T-helper 1 cell (primary cell): ENCODE measurements at places on chromosomes 5 and 9.

- DNase-seq, result no peak
Measured at GRCh38 chr9:93319301-93319991, 132.0 kb upstream of the FAM120A start.

GRCh38 chr5:95241635-95242034, 43.3 kb downstream of the MCTP1 start:
- DNase-seq, result no peak

DNA sequence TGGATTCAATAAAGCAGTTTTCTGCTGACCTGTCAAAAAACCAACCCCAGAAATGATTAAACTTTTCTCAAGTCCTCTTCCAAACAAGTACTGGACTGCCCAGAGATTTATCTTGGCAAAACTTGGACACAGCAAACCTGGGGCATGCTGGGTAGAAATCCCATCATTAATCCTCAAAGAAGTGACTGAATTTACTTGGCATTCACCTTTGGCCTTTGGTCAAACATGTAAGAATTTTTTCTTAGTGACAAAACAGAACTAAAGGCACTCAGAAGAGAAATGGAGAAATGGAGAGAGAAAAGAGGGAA, 248.6 kb upstream of the NREP start:
- no peak for DNase-seq

DNA sequence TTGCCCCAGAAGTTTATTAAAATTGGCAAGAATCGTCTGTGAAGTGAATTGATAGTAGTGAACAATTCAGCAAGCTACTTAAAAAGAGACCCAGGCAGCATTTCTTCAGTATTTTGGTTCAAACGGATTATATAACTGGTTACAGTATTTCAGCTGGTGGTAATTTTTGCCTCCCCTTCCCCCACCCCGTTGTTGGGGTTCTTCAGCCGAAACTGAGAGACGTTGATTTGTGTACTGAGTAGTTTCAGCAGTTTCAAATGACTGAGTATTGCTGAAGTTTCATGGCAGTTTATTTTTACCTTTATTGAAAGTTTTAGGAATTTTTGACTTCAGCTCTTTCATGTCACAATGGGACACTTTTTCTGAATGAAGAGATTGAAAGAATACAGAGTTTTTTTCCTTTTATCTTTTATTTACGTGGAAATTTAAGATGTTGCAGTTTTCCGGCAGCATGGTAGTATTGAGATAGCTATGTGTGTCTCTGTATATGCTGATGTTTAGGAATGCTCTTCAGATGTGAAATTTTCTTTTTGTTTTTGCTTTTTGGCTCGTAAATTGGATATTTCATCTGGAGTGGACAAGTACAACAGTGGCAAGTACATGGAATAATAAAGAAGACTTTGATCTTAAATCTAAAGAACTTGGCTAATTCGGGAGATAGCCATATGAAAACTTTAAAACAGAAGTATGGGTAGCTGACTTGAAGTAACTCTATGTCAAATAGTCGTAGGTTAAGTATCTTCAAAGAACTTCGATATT, 1.9 kb downstream of the GPBP1 start:
- peak; percentile 53 for DNase-seq

- no peak for DNase-seq
Measured at GRCh38 chr5:148788636-148789035, 37.8 kb upstream of the ADRB2 start.

GRCh38 chr5:169875731-169876130, 104.6 kb downstream of the INSYN2B start:
- no peak for DNase-seq

GRCh38 chr9:80407220-80407619, 835.5 kb downstream of the TLE4 start:
- no peak for DNase-seq
